ENCODE measurements at places on chromosomes 1 and 21. TPM values are rescaled to one million over a fixed set of nuclear protein-coding genes. Genes with fewer than 3 reads are reported as not detected.

ZBTB7B gene
- 31.5 TPM for total RNA-seq

LCE1D gene
- not detected for total RNA-seq

OR10J1 gene
- total RNA-seq: not detected

C1orf56 gene
- 2.9 TPM for total RNA-seq

ZNF648 gene
- 0.27 TPM for total RNA-seq

DNA sequence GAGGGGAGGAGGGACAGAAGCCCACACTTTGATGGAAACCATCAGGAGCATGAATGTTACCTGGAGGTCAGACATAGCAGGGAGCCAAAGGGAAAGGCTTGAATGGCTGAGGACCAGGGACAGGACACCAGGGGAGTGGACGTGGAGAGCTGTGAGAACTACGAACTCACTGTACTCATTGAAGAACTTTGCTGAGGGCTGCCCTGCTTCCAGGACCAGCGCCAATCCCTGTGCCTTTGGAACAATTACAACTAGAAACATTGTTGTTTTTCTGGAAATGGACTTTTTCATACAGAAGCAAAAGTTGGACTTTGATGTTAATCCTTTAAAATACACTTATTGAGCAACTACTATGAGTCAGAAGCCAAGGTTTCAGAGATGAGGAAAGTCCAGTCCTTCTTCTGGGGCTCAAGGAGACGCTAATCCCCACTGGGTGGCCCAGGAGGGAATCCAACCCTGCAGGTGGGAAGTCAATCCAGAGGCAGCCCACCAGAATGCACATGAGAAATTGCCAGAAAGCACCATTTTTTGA is 12.9 kb downstream of the TSPAN2 start:
- DNase-seq: no peak
- H3K36me3 ChIP-seq: no peaks in the 10 kb centered on the region
- no peaks in the 10 kb centered on the region for H3K4me1 ChIP-seq

DNA sequence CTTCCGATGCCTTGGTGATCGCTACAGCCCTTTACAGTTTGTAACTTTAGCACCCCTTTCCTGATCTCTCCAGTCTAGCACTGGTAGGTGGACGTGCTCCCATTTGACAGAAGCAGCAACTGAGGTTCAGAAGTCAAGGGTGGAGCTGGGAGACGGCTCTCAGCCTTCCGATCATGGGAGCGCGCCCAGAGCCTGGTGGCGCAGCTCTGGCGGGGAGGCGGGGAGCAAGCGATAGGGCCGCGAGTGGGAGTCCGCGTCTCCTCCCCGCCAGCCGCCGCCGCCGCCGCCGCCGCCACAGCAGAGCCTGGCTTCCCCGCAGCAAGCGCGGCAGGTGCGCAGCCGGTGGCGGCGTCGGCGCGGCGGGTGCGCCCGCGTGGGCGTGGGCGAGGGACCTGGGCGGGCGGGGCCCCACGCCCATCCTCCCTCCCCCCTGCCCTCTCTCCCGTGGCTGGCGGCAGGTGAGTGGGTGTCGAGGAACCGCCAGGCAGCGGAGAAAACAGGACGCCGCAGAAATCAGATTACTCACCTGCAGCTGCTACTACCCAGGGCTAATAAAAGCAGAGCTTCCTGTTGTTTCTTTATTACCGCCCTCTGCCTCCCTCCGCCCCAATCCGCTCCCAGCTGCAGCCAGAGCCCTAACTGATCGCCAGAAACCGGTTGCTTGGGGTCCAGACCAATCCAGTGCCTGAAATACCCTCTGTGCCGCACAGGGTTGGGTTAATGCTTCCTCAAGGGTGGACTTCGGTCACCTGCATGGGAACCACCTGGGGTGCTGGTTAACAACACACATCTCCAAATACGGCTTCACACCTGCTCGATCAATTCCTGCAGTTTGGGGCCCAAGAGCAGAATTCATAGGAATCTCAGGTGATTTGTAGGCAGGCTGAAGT is 60.2 kb upstream of the ID3 start:
- peak overlapping the region; percentile 72 for H3K27ac ChIP-seq
- peaks cover 32% of the 10 kb centered on the region for H3K27me3 ChIP-seq
- peak; percentile 71 for DNase-seq
- peak overlapping the region; percentile 69 for H3K4me3 ChIP-seq

GRCh38 chr1:92298213-92298572 is 594 bp downstream of the GLMN start:
- H3K4me1 ChIP-seq: peaks cover 13% of the 10 kb centered on the region
- peak overlapping the region; percentile 95 for H3K4me3 ChIP-seq
- peaks cover 40% of the 10 kb centered on the region for H3K36me3 ChIP-seq
- no peaks in the 10 kb centered on the region for H3K27me3 ChIP-seq

GRCh38 chr1:52769346-52770033 is 43.2 kb downstream of the ZYG11B start:
- no peaks in the 10 kb centered on the region for H3K4me1 ChIP-seq
- H3K27me3 ChIP-seq: no peaks in the 10 kb centered on the region
- H3K4me3 ChIP-seq: no peak overlapping the region
- H3K36me3 ChIP-seq: peaks cover 5% of the 10 kb centered on the region
- H3K27ac ChIP-seq: peak overlapping the region; percentile 60
- DNase-seq: no peak

LCE2B gene
- not detected for total RNA-seq

DNA sequence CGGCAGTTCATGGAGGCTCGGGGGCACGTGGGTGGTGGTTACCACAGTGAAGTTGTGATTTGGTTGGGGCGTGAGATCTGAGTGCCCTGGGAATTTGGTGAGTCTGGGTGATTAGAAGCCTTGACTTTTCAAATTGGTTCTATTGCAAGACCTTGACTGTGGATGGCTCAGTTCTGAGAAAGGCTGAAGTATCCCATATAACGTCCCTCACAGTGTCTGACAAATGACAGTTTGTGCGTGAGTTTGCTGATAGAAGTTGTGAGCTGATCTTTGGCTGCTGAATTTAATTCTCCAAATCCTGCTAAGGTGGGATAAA is 549 bp downstream of the MSH4 start:
- DNase-seq: no peak
- H3K4me3 ChIP-seq: no peak overlapping the region
- H3K27ac ChIP-seq: no peak overlapping the region
- H3K4me1 ChIP-seq: no peaks in the 10 kb centered on the region
- no peaks in the 10 kb centered on the region for H3K27me3 ChIP-seq
- H3K36me3 ChIP-seq: peaks cover 48% of the 10 kb centered on the region

PMF1 gene
- 115 TPM for total RNA-seq

HUNK gene
- 7.0 TPM for total RNA-seq

DNA sequence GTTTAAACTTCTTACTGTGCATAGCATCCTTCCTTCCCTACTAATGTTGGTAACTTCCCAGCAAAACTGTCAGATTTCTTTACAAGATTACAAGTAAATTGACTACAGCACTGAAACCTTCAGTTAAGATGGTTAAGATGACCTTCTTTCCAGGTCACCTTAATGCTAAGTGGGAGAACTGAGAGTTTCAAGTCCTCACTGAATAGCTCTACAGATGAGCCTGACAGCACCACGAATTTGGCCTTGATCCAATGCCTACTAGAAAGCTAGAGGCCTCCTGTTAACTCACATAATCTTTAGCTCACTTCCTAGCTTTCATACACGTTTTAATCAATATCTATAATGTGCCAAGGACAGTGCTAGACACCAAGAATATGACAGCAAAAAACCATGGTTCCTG is 276.0 kb upstream of the PLD5 start:
- H3K4me3 ChIP-seq: no peak overlapping the region
- H3K27me3 ChIP-seq: no peaks in the 10 kb centered on the region
- H3K27ac ChIP-seq: no peak overlapping the region
- H3K4me1 ChIP-seq: no peaks in the 10 kb centered on the region

LCE1C gene
- not detected for total RNA-seq

DNA sequence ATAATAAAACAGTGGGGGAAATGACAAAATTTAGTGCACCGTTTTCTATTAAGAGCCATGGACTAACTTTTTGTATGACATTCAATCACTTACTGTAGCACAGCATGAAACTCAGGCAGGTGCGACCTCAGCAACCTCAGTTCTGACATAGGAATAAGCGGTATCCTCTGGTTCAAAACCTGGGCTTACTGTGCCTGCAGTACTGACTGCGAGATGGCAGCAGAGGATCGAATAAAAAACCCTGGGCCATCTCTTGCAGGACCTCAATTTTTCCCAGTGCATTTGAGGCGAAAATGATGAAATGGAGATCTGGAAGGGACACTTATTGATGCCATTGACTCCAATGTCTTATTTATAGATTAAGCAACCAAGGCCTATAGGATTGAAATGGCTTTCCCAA is 214.7 kb downstream of the ADGRL2 start:
- H3K27me3 ChIP-seq: no peaks in the 10 kb centered on the region
- H3K36me3 ChIP-seq: no peaks in the 10 kb centered on the region
- H3K27ac ChIP-seq: no peak overlapping the region
- no peak overlapping the region for H3K4me3 ChIP-seq
- no peaks in the 10 kb centered on the region for H3K4me1 ChIP-seq
- DNase-seq: no peak

- no peak overlapping the region for H3K27ac ChIP-seq
- H3K4me3 ChIP-seq: no peak overlapping the region
- no peak for DNase-seq
These were observed 37.2 kb downstream of the NUP210L start for GRCh38 chr1:154117642-154118041.

GRCh38 chr1:100229681-100230443 is 19.8 kb downstream of the DBT start:
- no peak for DNase-seq
- no peak overlapping the region for H3K4me3 ChIP-seq
- H3K27ac ChIP-seq: no peak overlapping the region
- no peaks in the 10 kb centered on the region for H3K27me3 ChIP-seq
- peaks cover 12% of the 10 kb centered on the region for H3K4me1 ChIP-seq

NFASC gene
- 21.0 TPM for total RNA-seq

WDR3 gene
- 38.8 TPM for total RNA-seq

PPP2R5A gene
- 32.0 TPM for total RNA-seq

FMOD gene
- 0.05 TPM for total RNA-seq

OR2L5 gene
- not detected for total RNA-seq

GRCh38 chr1:185573677-185574076 is 160.5 kb upstream of the HMCN1 start:
- no peaks in the 10 kb centered on the region for H3K27me3 ChIP-seq
- no peak overlapping the region for H3K4me3 ChIP-seq
- DNase-seq: no peak
- peaks cover 19% of the 10 kb centered on the region for H3K36me3 ChIP-seq

GRCh38 chr1:153565529-153566374 is at the start of gene S100A2:
S100A2 (minus strand) TSS chr1:153565844; CDS start chr1:153563877, 1,967 bp downstream.
- H3K4me3 ChIP-seq: no peak within 1 kb of the TSS
- peak within 1 kb of the TSS; percentile 85 for H3K27ac ChIP-seq
- peaks cover 33% of the 10 kb centered on the region for H3K4me1 ChIP-seq
- no peaks in the 10 kb centered on the region for H3K36me3 ChIP-seq
- no peak for DNase-seq
- no peaks in the 10 kb centered on the region for H3K27me3 ChIP-seq

RGS5 gene
- 21.6 TPM for total RNA-seq

- no peak for DNase-seq
- no peaks in the 10 kb centered on the region for H3K27me3 ChIP-seq
- no peak overlapping the region for H3K27ac ChIP-seq
- peaks cover 23% of the 10 kb centered on the region for H3K4me1 ChIP-seq
- no peak overlapping the region for H3K4me3 ChIP-seq
These were observed 40.9 kb downstream of the LAMC2 start for GRCh38 chr1:183226963-183227362.

DNA sequence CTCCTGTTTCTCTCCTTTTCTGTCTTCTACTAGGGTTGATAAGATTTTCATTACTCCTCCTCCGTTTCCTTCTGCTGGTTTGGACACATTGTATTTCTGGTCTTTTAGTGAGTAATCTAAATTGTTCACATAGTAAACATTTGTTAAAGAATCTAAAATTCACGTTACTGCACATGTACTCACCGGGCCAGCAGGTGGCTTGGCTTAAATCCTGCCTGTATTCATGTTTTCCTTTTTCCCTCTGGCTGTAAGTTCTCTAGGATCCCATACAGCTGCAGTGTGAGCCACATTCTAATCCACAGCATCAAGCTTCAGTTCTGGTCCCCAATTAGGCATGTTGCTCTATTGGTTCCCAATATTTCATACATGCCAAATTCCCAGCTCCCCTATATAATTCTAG is 958.3 kb downstream of the ADGRL2 start:
- H3K27me3 ChIP-seq: no peaks in the 10 kb centered on the region
- no peak overlapping the region for H3K4me3 ChIP-seq

DNA sequence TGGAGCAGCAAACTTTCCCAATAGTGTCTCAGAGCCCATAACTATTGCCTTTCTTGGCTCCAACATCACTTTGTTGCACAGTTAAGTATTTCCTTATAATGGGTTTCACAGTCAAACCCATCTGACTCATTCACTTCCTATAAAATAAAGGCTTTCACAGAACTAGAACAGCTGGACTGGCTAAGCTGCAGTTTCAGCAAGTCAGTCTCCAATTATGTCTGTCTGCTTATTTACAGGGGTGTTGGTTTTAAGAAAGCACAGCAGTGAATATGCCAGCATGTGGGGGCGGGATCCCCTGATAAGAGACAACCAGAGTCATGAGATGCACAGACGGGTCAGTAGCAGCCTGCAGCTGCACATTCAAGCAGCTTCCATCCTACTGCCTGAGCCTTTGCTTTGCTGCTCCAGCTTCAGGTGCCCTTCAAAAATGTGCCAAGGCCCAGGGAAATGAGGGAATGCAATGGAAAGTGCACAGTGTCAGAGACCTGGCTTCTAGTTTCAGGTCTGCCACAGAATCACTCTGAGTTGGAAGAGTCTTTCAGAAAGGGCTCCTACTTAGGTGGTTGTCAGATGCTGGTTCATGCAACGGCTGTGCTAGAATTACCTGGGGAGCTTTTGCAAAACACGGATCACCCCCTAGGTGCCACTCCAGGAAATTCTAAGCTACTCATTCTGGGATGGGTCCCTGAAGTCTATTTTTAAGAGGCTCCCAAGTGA is 24.8 kb downstream of the RNF19B start:
- H3K36me3 ChIP-seq: peaks cover 31% of the 10 kb centered on the region
- DNase-seq: no peak
- H3K4me1 ChIP-seq: no peaks in the 10 kb centered on the region
- no peaks in the 10 kb centered on the region for H3K27me3 ChIP-seq
- no peak overlapping the region for H3K4me3 ChIP-seq

HAO2 gene
- total RNA-seq: 0.53 TPM

- no peak for DNase-seq
- no peak overlapping the region for H3K4me3 ChIP-seq
- peaks cover 57% of the 10 kb centered on the region for H3K4me1 ChIP-seq
- peaks cover 6% of the 10 kb centered on the region for H3K36me3 ChIP-seq
- H3K27ac ChIP-seq: peak overlapping the region; percentile 34
These were observed 3.5 kb downstream of the EPHX1 start for GRCh38 chr1:225813214-225813964.

GRCh38 chr1:176187001-176187400 is 20.1 kb downstream of the COP1 start:
- no peak overlapping the region for H3K27ac ChIP-seq
- no peaks in the 10 kb centered on the region for H3K27me3 ChIP-seq
- no peak for DNase-seq

THEM5 gene
- not detected for total RNA-seq
